ENCODE measurements at places on chromosomes 16 and 17. TPM values are rescaled to one million over a fixed set of nuclear protein-coding genes. Genes with fewer than 3 reads are reported as not detected.

GRCh38 chr17:36661047-36661666, 59.8 kb downstream of the MRM1 start:
- peak; percentile 72 for DNase-seq

DNA sequence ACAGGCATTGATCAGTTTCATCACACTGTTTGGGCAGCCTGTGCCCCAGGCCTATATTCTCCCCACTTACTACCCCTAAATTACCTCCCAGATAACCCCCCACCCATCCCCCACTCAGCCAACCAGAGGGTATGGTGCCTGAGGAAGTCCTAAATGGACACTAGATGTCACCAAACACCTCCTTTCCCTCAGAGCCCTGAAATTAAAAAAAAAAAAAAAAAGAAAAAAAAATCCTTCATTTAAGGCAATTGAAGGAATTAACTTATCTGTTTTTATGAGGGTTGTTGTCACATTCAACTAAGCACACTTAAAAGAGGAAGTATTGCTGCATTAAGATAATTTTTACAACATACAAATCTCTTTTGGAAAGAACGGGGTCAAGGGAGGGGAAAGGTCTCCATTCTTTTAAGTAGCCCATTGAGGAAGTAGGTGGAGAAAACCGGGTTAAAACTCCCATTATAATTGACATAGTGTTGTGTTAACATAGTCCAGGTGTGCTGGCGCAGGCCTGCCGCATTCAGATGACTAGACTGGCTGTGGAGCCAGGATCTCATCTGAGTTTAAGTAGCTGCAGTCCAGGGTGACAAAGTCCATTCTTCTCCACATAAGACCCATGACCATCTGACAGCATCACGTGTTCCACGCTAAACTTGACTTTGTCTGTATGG, 46.3 kb downstream of the SNX11 start:
- DNase-seq, result peak; percentile 62

GRCh38 chr17:35238821-35239220, 4.1 kb upstream of the SLFN5 start:
- no peak for DNase-seq

DNA sequence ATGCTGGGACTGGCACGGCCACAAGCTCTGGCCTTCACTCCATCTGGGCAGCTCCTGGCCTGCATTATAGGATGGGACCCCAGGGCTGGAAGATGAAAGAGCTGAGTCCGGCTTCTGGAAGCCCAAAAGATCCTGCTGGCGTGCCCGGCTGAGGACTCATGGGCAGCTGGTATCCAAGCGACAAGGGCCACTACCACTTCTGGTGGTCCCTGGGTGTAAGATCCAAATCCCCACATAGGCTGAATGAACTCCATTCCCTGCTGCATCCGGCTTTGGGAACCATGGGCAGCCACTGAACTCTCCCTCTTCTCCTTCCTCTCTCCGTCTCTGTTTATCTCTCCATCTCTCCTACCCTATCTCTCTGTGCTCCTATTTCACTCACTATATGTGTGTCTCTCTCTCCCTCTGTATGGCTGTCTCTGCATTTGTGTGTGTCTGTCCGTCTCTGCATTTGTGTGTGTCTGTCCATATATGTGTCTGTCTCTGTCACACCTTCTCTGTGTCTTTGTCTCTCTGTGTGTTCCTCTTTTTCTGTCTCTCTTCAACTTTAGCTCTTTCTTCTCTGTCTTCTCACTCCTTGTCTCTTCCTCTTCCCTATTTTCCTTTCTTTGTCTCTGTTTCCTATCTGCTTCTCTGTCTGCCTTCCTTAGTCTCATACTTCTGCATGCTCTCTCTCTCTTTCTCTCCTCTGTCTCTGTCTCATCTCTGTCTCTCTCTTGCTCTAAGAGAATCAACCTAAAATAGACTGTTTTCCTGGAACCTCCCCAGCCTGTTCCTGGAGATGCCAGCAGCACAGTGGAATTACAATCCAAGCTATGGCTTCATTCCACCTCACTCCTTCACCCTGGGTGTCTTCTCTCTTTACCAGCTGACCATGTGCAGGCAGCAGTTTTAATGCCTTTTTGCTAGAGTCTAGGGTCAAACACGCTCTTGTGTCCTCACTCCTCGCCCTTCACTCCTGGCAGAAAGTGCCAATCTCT, 60.4 kb upstream of the IRX6 start:
- peak; percentile 42 for DNase-seq

DNA sequence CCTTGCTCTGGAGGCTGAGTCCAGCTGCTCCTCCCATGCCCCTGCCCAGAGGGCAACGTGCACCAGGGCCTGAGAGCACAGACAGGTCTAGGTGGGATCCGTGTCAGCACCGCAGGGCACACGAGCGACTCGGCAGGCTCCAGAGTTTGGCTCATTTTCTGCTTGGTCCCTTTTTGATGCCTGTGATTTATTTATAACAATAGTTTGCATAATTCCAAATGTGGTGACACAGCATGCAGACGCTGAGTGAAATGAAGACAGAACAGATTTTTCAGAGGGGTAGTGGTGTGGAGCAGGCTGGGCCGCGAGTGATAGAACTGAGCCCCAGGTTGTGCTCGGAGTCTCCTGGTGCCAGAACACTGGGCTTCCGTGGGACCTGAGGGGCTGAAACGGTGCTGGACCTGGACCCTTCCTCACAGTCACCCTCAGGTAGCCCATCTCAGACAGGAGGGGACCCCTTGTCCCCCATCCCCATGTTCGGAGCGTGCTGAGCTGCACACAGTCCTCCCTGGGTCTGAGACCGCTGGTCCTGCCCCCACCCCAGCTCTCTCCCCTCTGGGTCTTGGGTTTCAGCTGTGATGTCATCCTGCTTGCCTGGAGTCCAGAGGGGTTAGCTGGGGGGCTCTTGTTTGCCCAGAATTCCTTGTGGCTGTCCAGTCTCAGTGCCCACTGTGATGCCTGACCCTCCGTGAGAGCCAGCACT, 95.9 kb downstream of the METRNL start:
- no peak for DNase-seq

DNA sequence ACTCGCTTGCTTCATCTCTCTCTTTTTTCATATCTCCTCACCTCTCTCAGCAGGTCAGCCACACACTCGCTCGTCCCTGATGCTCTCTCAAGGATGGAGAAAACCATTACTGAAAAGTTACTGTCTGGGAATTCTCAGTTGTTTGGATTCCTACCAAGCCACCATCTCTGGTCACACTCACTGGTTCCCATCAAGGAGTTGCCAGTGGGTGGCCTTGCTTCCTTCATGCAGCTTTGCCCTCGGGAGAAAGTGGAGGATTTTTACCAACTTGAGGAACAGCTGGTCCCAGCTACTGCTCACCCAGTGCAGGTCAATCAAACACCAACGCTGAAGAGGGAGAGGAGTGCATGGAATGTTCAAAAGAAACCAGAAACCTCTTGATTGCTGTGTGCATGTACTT, 25.3 kb downstream of the MEOX1 start:
- DNase-seq, result no peak

DNA sequence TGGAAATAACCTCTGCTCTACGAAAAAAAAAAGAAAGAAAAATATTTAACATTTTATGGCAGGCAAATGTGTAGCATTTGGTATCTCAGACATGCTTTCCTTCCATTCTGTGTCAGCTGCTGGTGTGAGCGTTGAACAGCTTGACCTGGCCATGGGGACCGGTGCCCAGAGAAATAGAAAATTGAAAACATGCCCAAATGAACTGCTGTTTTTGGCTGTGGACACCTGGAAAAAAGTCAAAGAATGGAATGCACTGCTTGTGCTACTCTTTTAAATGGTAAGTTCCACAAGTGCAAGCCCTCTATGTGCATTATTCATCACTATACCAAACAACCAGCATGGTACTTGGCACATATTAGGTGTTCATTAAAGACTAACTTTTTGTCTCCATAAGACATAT, 127.2 kb downstream of the CDH8 start:
- DNase-seq, result no peak

- no peak for DNase-seq
Observed at GRCh38 chr17:33284022-33284421, 9.1 kb downstream of the ASIC2 start.

DNA sequence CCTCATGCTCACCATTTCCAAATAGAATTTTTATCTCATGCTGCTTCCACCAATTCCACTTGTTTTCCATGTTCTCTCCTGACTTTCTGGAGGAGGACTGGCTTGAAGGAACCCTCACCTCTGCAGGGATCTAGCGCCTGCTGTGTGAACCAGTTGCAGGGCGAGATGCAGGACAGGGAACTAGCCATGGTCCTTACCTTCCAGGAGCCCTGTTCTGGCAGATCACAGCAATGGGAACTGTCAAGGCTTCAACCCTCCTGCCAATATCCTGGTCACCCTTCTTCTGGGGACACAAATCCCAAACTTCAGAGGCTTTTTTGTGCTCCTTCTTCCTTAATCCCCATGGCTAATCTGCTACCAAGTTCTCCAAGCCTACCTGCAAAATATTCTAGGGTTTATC, 60.4 kb upstream of the MMP2 start:
- no peak for DNase-seq

DNA sequence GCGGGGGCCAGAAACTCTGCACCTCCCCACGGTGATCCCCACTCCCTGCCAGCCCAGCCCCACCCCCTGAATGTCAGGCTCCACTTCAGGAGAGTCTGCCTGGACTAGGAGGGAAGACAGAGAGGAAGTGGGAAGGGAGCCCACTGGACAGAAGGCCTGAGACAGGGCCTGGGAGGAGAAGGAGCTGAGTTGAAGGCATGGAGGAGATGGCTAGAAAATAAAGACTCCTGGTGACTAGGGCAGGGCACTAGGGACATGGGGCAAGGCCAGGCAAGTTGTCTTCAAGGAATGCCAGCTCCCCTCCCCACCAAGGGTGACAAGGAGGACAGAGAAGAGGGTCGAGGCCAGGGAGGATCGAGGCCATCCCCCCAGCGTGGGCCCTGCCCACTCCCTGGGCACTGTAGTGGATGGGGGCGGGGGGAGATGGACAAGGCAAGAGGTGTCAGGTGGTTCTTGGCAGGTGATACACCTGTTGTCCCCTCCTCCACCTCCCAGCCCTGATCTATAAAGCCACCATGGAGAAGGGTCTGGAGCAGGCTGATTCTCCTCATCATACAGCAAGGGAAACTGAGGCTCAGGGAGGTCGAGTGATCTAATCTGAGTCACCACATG, 19.7 kb downstream of the SRCIN1 start:
- DNase-seq, result no peak

DNA sequence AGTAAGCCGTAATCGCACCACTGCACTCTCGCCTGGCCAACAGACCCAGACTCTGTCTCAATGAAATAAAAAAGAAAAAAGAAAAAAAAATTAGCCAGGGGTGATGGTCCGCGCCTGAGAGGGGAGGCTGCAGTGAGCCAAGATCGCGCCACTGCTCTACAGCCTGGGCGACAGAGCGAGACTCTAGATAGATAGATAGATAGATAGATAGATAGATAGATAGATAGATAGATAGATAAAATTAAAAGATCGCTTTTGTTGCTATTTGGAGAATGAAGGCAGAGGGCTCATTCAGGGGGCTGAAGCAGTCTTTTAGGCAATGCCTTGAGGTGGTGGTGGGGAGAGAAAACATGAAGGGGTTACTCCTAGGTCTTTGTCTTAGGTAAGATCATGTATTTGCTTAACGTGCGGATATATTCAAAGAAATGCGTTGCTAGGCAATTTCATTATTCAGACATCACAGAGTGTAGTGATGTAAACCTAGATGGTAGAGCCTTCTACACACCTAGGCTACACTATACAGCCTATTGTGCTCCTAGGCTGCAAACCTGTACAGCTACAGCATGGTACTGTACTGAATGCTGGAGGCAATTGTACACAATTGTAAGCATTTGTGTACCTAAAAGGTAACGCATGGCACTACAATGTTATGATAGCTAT, 4.3 kb upstream of the HES7 start:
- DNase-seq, result no peak

GRCh38 chr16:85908444-85908843, 9.5 kb downstream of the IRF8 start:
- no peak for DNase-seq

DNA sequence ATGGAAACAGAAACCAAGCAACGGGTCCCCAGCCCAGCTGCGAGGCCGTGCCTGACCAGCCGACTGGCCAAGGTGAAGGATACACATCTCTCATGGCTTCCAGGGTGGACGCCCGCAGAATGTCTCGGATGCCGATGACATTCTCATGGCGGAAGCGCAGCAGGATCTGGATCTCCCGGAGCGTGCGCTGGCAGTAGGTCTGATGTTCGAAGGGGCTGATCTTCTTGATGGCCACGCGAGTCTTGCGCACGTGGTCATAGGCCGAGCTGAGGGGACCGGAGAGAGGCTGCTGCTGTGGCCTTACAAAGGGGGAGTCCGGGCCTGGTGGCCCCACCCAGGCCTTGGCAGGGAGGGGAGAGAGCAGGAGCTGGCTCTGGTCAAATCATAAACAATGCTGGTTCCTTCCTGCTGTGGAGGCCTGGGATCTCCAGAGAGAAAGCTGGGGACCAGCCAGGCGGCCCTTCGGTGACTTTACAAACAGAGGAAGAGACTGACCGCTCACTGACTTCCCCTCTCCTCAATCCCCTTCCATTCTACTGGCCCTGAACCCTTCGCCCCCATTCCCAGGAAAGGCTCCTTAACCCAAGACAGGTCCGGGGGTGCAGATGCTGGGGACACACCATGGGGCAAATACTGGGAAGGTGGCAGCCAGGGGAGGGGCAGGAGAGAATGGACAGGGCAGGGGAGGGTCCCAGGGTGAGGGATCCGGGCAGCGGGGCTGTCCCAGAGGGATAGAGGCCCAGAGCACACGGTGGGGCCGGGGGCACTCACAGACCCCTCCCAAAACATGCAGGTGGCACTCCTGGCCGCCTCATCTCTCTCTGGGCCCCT, 1.1 kb downstream of the MAPK3 start:
- DNase-seq, result peak; percentile 43

DNA sequence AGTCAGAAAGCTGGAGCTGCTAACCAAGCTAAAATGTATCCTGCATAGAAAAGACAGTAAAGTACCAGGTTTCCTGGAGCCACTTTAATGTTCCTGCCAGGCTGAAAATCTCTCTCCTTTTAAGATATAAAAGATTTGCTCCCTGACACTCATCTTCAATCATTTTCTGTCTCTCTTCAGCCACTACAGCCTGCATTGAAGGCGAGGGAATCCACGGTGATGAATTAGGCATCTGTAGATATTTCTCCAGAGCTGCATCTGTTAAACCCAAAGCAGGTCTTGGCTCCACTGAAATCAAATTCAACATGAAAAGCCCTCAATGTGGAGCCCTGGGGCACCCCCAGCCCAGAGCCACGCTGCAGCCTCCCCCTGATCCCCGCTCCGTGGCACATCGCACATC, 94.7 kb upstream of the CRHR1 start:
- DNase-seq, result peak; percentile 27

Gene TBX21
- polyA plus RNA-seq, result not detected

Gene SRRM2
- 143 TPM for polyA plus RNA-seq

Gene NPW
- 0.62 TPM for polyA plus RNA-seq

Gene PYDC1
- polyA plus RNA-seq, result not detected

Gene GAST
- polyA plus RNA-seq, result not detected

Gene IQCK
- polyA plus RNA-seq, result 7.3 TPM

Gene CCL7
- polyA plus RNA-seq, result 0.50 TPM

Gene CCL16
- polyA plus RNA-seq, result not detected

Gene ADORA2B
- 14.4 TPM for polyA plus RNA-seq

Gene PABPN1L
- not detected for polyA plus RNA-seq

Gene WWP2
- 13.3 TPM for polyA plus RNA-seq

Data from SK-N-SH (cell line).